ENCODE measurements at places on chromosomes 2 and 18. TPM values are rescaled to one million over a fixed set of nuclear protein-coding genes. Genes with fewer than 3 reads are reported as not detected.
A peak's percentile ranks its signal among the peaks of the same experiment; 100 is the strongest.

GRCh38 chr2:99672766-99673350 is 183.0 kb upstream of the REV1 start:
- DNase-seq, result no peak
- H3K27ac ChIP-seq, result no peak overlapping the region
- H3K27me3 ChIP-seq, result no peaks in the 10 kb centered on the region
- peaks cover 39% of the 10 kb centered on the region for H3K4me1 ChIP-seq

- H3K4me3 ChIP-seq, result no peak overlapping the region
- DNase-seq, result no peak
- H3K36me3 ChIP-seq, result no peaks in the 10 kb centered on the region
- H3K4me1 ChIP-seq, result peaks cover 6% of the 10 kb centered on the region
- no peaks in the 10 kb centered on the region for H3K27me3 ChIP-seq
- H3K27ac ChIP-seq, result no peak overlapping the region
These were observed 5.6 kb upstream of the DNMT3A start for GRCh38 chr2:25347205-25347815.

GRCh38 chr2:1132328-1132969 is 181.8 kb downstream of the SNTG2 start:
- peaks cover 7% of the 10 kb centered on the region for H3K27me3 ChIP-seq
- H3K4me1 ChIP-seq, result peaks cover 4% of the 10 kb centered on the region
- DNase-seq, result no peak

- no peaks in the 10 kb centered on the region for H3K36me3 ChIP-seq
- H3K4me1 ChIP-seq, result peaks cover 6% of the 10 kb centered on the region
- no peak overlapping the region for H3K4me3 ChIP-seq
- H3K27me3 ChIP-seq, result peaks cover 2% of the 10 kb centered on the region
These were observed 5.6 kb upstream of the EML4 start for GRCh38 chr2:42163444-42164045.

GRCh38 chr2:172162739-172163336 is 60.1 kb upstream of the DLX2 start:
- H3K4me1 ChIP-seq, result no peaks in the 10 kb centered on the region
- no peak for DNase-seq
- H3K27ac ChIP-seq, result no peak overlapping the region
- H3K27me3 ChIP-seq, result peaks cover 6% of the 10 kb centered on the region
- no peak overlapping the region for H3K4me3 ChIP-seq
- H3K36me3 ChIP-seq, result peaks cover 1% of the 10 kb centered on the region

GRCh38 chr18:51621113-51621863 is 423.8 kb upstream of the MEX3C start:
- peak overlapping the region; percentile 48 for H3K4me3 ChIP-seq
- no peaks in the 10 kb centered on the region for H3K36me3 ChIP-seq

DNA sequence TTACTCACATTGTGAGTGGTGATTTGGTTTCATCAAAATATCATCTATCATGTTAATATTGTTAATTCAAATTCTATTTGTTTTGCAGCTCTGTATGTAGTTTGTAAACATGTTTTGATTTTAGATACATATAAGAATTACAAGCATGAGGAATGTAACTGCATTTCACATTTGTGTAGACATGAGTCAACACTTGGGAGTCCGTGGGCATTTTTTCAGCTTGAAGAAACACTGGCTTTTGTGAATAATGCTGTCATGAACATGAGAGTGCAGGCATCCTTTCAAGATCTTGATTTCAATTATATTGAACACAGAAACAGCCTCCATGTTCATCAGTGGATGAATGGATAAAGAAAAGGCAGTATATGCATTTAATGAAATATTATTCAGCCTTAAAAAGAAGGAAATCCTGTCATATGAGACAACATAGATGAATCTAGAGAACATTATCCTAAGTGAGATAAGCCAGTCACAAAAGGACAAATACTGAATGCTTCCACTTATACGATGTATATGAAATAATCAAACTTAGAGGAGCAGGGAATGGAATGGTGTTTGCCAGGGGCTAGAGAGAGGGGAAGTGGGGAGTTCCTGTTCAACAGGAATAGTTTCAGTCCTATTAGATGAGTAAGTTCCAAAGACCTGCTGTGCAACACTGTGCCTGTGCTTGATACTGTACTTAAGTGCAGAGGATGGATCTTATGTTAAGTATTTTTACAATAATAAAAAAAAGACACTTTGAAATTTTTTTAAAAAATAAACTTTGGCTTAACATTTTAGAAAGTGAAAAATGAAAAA is 194.9 kb downstream of the LRATD1 start:
- no peaks in the 10 kb centered on the region for H3K4me1 ChIP-seq
- no peaks in the 10 kb centered on the region for H3K27me3 ChIP-seq
- H3K36me3 ChIP-seq, result no peaks in the 10 kb centered on the region
- no peak overlapping the region for H3K4me3 ChIP-seq
- DNase-seq, result no peak
- no peak overlapping the region for H3K27ac ChIP-seq

The GGCX gene
- total RNA-seq, result 58.6 TPM

Measured in chondrocyte (in vitro differentiated cells).